ENCODE measurements at places on chromosomes 13 and 19.
A peak's percentile ranks its signal among the peaks of the same experiment; 100 is the strongest.

DNA sequence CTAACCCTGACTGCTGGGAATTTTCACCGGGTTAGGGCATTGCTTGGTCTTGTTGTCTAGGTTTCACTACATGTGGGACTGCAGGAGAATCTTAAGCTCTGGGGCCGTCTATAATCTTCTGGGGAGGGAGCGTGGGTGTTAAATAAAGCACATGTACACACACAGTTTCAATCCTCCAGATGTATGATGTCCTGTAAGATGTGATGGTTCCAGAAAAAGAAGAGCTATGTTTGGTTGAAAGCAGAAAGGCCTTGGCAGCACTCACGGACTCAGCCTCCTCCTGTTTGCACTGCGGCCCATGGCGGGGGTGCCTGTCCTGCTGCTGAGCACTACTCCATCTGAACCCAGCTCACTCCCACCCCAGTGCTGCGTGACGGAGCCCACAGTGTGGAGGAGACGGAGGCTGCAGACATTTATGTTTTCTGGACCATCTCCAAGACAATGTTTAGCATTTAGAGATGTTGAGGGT lies 343.5 kb downstream of the TEX29 start:
- DNase-seq: no peak

GRCh38 chr19:40305403-40305802 lies 20.3 kb upstream of the AKT2 start:
- DNase-seq: peak; percentile 74

GRCh38 chr13:48586591-48587103 lies 53.8 kb upstream of the RCBTB2 start:
- no peak for DNase-seq

DNA sequence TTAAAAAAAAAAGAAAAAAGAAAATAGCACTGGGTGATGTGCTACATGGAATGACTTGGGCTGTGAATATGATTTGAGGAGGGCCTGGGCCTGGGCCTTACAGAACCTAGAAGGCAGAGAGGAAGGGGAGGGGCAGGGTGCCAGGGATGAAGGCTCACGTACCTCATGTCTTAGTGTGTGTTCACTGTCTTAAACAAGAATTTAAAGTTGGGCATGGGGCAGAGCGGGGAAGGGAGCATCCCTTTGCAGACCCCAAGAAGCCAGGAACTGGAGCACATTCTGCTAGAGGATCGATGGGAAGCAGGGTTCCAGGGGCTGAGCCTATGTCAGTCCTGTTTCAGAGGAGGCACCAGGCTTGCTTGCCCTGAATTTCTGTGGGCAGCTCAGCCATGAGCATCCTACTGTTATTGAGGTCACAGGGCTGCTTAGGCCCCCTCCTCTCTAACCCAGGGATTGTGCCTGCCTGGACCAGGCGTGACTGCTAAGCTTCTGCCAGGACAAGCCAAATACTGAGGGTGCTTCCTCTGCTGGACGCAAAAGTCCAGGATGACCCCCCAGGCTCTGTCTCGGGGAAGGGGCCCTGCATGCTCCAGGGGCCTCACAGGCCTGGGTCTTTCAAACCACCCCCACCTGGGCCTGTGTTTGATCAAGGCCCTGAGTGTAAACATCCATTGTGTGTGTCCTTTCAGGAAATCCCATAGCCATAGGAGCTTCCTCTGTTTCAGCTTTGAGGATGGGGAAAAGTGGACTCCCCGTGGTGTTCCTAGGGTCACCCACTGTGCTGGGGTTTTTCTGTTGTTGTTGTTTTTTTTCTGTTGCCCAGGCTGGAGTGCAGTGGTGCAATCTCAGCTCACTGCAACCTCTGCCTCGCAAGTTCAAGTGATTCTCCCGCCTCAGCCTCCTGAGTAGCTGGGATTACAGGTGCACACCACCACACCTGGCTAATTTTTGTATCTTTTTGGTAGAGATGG lies 4.8 kb downstream of the LSR start:
- DNase-seq: no peak

DNA sequence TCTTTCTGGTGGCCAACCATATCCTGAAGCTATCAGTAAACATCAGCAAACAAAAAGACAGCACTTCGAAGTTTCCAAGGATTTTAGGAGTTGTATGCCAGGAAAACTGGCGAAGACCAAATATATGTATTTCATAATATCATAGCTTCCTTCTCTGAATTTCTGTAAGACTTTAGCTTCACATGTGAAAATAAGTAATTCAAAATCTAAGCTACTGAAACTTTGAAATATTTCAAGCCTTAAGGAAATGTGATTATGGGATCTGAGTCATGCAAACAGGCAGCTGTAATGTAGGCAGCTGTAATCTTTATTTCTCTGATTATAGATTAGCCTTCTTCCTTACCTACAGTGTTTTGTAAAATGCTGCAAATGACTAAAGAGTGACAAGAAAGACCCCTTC lies 70.7 kb upstream of the ANKRD10 start:
- DNase-seq: no peak

- no peak for DNase-seq
These were observed 3.3 kb downstream of the CFD start for GRCh38 chr19:862581-863314.

DNA sequence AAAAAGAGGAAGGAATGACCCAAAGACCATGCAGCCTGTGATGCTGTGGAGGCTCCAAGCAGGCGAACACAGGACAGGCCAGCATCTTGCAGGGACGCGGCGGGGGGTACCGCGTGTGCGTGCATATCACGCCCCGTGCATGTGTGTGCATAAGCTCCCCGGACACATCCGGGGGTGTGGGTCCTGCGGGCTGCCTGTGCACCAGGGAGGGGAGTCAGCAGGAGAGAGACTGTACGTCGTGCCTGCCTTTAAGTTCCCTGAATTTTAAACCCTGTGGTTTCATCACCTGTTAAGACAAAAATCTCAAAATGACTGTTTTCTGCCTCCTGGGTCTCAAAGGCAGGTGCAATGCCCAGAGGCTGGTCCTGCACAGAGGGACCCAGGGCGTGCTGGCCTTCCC lies 16.6 kb downstream of the ADAT3 start:
- no peak for DNase-seq

DNA sequence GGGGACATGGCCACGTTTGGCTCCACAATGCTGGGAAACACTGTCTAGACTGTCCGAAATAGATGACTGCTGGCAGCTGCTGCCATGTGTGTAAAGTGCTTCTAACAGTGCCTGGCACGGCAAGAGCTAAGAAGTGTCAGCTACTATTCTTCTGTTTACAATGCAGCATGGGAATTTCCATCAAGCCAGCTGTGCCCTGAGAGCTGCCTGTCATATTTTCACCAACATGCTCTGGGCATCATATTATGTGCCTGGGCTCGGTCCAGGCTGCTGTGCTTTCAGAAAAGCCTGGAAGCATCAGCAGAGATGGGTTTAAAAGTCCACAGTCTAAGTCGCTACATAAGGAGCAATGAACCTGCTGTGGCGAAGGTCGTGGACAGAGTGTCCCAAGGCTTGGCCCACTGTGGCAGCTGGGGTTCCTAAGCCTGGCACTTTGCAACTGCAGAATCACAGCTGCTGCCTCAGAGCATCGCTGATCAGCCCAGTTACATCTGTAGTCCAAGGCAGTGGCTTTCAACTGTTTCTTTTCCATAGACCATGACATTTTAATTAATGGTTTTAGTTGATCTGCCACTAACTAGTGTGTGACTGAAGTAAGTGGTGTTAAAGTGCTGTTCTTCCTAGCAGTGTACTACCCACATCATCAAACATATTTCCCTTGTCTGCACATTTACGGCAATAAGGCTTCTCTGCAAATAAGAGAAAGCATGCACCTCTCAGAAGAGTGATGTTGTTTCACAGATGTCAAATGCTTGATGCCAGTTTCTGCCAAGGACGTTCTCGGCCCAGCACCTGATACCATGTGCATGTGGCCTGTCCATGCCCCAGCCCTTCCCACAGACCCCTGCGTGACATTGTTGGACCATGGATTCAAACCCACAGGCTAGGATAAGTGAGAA lies 95.7 kb upstream of the C1QTNF9B start:
- DNase-seq: no peak

DNA sequence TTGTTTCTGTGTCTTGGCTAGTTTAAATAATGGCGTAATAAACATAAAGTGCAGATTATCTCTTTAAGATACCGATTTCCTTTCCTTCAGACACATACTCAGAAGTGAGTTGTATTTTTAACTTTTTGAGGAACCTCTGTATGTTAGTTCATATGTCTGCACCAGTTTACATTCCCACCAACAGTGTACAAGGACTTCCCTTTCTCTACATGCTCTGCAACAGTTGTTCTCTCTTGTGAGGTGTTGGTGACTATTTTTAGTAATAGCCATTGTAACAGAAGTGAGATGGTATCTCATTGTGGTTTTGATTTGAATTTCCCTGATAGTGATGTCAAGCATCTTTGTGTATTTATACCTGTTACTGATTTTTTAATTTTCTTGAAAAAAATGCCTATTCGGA lies 418.6 kb downstream of the UQCRFS1 start:
- no peak for DNase-seq

- DNase-seq: no peak
These were observed 1.2 kb downstream of the POLR1D start for GRCh38 chr13:27622881-27623280.

- DNase-seq: no peak
These were observed 25.1 kb downstream of the FPR3 start for GRCh38 chr19:51820011-51820410.

GRCh38 chr19:43809762-43810696 lies 7.8 kb upstream of the LYPD5 start:
- DNase-seq: peak; percentile 55

GRCh38 chr13:33678906-33679657 lies 138.9 kb upstream of the RFC3 start:
- DNase-seq: peak; percentile 52

- no peak for DNase-seq
These were observed 29.0 kb downstream of the ZNF20 start for GRCh38 chr19:12111176-12111575.

GRCh38 chr19:45514376-45515051 lies 7.2 kb downstream of the VASP start:
- no peak for DNase-seq

GRCh38 chr13:91609353-91609752 lies 210.9 kb downstream of the GPC5 start:
- DNase-seq: no peak

DNA sequence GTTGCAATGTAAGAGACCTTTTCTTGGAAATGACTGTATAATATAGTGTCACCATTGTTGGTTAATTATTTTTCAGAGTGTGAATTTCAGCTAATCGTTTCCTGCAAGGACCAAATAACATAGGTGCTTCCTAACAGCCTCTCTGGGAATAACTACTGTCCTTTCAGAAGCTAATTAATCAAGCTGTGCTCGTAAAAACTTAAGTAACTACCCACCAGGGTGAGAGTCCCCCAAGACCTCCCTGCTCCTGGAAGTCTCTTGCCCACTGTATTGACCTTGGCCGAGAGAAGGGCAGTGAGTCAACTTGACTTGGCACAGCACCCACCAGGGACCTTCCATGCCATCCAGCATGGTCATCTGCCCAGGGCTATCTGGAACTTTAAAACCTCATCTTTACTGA lies 50.3 kb downstream of the UQCRFS1 start:
- no peak for DNase-seq

GRCh38 chr13:39688699-39689405 lies 33.4 kb downstream of the COG6 start:
- no peak for DNase-seq

- DNase-seq: no peak
These were observed 418.2 kb downstream of the KLF12 start for GRCh38 chr13:73715911-73716510.

DNA sequence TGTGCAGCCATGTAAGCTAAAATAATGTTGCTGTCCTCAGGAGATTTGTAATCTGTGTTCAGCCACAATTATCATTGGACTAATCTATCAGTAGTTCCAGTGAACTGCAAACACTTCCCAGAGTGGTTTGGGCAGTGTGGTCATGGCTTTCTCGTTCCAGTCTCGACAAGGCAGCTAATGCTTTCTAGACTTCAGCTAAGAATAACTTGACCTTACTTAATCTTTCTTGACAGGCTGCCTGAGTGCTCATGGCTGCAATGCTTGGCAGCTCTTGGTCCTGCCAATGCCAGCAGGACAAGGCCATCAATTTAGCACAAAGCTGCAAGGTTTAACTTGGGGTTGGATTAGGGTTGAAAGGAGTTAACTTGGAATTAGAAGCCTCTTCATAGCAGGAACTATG lies 32.8 kb downstream of the ATP12A start:
- no peak for DNase-seq

DNA sequence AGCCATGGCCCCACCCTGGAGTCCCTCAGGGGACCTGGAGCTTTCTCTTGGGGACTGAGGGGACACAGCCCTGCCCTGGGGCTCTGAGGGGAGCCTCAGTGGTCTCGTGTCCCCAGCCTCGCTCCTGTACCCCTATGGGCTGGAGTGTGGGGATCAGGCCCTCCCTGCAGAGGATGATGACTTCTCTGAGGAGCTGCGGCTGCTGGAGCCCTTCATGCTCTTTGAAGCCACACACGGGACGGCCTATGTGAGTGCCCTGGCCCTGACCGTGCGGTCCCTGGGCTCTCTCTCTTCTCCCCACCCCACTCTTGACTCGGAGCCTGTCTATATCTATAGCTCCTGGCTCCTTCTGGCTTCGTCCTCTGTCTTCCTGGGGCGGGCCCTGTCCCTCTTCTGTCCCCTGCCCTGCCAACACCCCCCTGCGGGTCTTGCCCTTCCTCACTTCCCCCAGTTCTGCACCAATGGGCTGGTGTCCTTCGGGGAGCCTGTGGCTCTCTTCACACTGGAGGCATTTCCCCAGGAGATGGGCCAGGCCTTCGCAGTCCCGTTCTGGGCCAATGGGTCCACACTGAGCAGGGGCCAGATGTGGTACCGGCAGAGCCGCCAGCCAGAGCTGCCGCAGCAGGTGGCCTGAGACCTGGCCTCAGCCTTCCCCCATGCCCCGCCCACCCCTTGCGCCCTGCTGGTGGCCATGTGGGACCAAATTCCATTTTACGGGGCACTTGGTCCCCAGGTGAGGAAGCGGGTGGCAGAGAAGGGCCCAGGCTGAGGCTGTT lies 33.1 kb downstream of the HPN start:
- DNase-seq: no peak

- no peak for DNase-seq
These were observed 1827.0 kb upstream of the MIR17HG start for GRCh38 chr13:89520468-89520867.

DNA sequence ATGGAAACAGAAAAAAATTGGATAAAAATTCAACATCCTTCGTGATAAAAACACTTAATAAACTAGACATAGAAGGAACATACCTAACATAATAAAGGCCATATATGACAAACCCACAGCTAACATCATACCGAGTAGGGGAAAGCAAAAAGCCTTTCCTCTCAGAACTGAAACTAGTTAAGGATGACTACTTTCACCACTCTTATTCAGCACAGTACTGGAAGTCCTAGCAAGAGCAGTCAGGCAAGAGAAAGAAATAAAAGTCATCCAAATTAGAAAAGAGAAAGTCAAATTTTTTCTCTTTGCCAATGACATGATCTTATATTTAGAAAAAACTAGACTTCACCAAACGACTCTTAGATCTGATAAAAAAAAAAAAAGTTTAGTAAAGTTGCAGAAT lies 25.8 kb upstream of the SLC7A9 start:
- no peak for DNase-seq

- no peak for DNase-seq
These were observed 1657.0 kb upstream of the PRR20A start for GRCh38 chr13:55483626-55484158.

- DNase-seq: no peak
These were observed 924.0 kb downstream of the EFNB2 start for GRCh38 chr13:105611424-105611823.

GRCh38 chr13:45292176-45292575 lies 48.8 kb downstream of the TPT1 start:
- no peak for DNase-seq
